Ascending aorta (tissue), 2 donors: ENCODE measurements at places on chromosomes 1 and 21. TPM values are rescaled to one million over a fixed set of nuclear protein-coding genes. Genes with fewer than 3 reads are reported as not detected.

GRCh38 chr1:103582464-103582863, 11.1 kb downstream of the AMY2B start:
- no peak for DNase-seq

DNA sequence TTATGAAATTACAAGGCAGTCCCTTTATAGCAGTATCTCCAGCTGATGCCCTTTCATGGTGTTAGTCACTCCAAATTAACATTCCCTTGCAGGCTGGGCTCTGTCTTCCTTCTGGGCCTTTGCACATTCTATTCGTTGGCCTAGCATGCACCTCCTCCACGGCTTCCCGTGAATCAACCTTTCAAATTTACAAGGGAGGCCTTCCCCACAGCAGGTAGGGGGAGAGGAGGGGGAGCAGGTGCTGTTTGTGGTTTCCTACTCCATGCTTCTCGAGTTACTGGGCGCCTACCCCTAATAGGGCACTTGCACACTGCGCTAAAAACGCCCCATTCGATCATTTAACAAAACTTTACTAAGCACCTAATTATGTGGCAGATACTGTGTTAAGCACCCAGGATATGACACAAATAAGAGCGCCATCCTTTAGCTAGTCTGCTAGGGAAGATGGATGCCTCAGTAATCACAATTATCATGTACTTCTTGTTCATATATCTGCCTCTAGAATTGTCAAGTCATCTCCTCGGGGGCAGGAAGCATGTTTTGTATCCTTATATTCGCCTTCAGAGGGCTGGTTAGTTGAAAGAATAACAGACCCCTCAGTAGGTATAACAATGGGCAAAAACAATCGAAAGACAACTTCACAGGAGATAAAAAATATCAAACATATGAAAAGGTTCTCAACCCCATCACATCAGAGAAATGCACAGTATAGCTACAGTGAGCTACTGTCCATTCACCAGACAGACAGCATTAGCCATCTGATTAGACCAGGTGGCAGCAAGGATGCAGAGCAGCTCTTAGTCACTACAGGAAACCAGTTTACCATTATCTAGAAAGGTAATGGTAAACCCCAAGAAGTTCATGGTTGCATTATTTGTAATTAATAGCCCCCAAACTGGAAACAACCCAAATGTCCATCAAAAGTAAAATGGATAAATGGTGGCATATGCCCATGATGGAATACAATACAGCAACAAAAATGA, 1.7 kb upstream of the ADAR start:
- DNase-seq = no peak

The MX2 gene
- total RNA-seq = 9.7 TPM

The TMEM269 gene
- not detected for total RNA-seq

GRCh38 chr1:192580351-192580962, 4.9 kb downstream of the RGS1 start:
- no peak for DNase-seq

DNA sequence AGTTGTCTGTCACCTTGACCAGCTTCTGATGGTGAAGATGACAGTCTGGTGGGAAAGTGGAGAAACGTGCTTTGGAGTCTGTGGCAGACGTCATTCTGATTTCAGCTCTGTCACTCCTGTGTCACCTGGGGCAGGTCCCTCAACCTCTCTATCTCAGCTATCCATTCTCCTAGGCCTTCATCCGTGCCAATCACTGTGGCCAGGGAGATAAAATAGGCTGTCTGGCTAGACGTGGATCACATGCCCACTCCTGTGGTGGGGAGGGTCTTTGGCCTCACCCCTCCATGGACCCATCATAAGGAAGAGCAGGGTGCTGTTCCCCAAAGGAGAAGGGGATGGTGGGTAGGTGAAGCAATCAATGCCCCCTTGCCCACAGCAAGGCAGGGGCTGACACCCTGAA, 140.3 kb downstream of the ACTL8 start:
- no peak for DNase-seq

The ATP6V1G3 gene
- total RNA-seq = not detected

DNA sequence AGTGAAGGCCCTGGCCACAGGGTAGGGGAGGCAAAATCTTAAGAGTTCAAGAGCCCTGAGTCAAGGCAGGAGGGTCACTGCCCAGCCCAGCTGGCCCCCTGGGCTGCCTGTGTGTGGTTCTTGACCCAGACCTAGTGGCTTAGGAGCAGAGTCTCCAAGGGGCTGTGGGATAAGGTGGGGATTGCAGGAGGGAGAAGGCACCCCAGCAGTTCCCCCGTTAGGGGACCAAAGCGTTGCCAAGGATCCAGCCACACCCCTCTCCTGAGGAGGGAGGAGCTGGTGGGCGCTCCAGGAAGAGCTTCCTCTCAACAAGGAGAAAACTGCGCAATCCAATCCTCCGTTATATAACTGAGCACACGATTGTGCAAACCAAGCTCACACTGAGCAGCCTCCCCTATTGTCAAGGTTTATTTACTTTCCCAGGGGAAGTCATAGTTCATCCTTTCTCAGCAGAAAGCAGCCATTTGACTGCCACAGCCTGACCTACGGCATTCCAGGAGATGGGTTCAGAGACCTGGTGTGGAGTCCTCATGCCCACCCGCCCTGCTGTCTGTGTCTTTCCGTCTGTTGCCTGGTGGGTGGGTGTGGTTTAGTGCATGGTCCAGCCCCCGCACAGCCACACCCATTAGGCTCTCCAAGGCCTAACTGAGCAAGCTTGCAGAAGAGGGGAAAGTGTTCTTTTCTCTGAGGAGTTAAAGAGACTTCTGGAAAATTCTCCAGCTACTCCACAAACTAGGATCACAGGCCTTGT, 3.5 kb downstream of the EPHX1 start:
- no peak for DNase-seq
